ENCODE measurements at places on chromosomes 11 and 22.

DNA sequence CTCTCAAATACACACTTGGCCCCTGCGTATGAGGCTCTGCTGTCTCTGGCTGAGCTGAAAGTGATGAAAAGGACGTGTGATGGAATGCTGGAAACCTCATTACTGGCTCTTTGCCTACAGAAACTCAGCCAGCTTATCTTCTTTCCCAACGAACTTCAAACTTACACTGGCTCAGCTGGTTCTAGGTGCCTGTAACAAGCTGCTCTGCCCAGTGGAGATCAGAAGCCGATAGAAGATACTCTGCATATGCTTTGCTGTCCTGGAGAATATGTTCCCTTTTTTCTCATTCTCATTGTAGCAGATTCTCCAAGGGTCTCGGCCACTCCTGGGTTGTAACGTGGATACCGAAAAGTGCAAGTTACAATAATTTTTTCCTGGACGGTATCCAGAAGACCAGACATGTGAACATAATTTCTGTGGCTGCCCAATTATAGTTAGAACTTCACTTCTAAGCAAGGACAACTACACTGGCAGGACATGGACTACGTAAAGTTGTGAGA is 405.3 kb upstream of the CCDC90B start:
- DNase-seq: no peak

- no peak for DNase-seq
These were observed at the start of gene AASDHPPT for GRCh38 chr11:106077609-106078455. Gene AASDHPPT, plus strand, starts transcription at chr11:106077662. Its CDS starts 49 bp downstream, at chr11:106077711.

- no peak for DNase-seq
These were observed 519.6 kb upstream of the TENM4 start for GRCh38 chr11:79960461-79960860.

DNA sequence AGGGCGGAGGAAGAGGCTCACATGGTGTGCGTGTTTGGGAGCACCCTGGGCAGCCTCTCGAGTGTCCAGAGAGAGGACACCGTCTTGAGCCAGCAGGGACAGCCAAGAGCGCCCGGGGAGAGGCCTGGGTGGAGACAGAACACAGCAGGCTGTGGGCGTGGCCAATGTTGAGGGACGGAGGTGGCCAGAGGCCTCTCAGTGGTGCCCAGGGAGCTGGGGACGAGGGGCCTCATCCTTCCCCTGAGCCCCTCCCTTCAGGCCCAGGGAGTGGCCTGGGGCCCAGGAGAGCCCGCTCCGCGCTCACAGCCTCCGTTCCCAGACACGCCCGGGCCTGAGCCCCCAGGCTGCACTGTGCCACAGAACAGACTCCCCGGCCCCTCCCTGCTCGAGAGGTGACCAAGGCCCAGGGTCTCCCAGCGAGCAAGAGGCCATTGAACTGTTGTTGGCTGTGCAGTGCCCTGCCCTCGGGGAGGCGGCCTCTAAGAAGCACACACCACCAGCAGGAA is 48.4 kb downstream of the CDKN1C start:
- no peak for DNase-seq

DNA sequence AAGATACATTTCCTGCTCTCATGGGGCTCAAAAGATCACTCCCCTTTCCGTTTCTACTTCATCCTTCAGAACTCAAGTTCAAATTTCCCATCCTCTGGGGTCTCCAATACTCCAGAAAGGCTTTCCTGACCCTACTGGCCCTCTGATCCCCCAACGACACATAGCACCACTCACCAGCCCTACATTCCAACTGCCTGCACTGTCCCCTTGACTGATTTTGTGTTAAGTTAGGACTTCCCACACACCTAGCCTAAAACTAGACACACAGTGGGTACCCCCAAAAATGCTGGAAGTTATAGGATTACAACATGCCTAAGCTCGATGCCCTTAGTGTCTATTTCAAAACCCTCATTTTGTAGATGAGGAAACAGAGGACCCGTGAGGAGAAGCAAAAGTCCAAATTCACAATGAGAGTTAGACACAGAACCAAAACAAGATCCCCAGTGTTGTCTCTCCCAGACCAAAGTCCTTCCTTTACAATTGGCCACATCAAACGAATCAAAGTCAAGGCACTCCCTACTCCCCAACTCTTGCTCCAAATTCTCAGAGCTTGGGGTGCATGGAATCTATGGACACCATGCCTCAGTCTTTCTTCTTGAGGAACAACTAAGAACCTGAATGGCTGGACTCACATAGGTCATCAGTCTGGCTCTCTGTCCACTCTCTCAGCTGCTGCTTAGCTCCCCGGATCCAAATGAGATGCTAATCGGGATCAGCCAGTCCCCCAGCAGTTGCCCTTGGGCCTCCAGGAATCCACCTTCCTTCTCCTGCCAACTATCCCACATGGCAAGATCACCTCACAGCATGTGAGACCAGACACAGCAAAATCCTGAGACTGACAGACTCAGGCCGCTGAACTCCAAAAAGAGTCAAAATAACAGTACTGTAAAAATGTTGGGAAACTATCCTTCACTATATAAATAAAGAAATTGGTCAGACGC is 1.7 kb downstream of the CLPB start:
- no peak for DNase-seq

- no peak for DNase-seq
These were observed 37.7 kb downstream of the CHRDL2 start for GRCh38 chr11:74693531-74693930.

DNA sequence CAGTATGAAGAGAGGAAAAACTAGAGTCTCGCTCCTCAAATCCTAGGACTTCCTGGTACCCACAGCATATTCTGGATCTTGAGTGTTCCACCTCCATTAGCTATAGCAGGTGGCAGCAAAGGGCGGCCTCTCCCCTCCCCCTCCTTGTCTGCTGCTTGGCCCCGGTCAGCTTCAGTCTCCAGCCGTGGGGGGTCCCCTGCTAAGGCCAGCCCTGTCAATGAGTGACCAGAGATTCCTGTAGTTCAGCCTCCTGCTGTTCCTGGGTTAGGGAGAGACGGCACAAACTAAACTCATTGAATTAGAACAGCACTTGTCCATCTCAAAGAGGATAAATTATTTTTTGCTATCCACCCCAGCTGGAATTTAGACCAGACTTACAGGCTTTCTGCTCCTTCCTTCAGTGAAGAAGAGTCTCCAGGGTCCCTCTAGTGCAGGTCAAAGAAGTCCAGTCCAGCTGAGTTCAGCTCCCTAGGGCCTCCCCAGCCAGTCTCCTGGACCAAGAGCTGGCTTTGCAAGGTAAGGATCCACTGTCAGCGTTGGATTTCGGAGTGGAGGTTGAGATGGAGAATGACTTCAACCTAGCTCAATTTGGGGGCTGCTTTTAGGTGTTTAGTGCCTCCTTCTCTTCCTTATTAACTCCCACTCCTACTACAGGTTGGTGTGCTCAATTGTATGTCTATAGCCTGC is 1.1 kb upstream of the PHLDB1 start:
- no peak for DNase-seq

GRCh38 chr11:2202071-2202899 is 30.7 kb upstream of the TH start:
- DNase-seq: no peak

DNA sequence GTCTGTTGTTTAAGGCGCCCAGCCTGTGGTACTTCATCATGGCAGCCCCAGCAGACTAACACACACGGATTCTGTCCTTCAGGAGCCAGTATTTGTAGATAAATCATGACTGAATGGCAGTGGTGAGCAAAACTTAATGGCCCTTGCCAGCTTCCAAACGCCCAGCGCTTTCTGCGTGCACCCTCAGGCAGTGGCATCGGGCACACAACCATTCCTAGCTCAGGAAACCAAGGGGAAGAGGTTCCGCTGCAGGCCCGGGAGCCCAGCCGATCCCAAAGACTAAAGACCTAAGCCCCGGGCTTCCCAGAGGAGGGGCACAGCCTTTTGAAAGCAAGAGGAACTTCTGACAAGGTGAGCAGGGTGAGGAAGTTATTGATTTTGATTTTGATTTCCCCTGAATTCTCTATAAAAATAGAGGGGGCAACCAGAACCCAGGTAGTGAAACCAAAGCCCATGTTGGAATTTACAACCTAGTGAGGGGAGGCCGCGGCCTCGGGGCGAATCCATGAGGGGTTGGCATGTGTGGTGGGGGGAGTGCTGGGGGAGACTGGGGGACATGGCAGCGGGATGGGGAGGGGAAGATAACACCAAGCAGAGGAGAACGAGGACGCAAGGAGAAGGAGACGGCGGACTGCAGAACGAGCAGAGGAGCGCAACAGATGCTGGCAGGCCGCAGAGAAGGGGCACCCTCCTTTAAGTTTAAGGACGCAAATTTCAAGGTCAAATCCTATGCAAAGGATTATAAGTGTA is 79.9 kb upstream of the SEPTIN5 start:
- no peak for DNase-seq
